Panc1 (cell line): ENCODE measurements at places on chromosomes 2 and 18. TPM values are rescaled to one million over a fixed set of nuclear protein-coding genes. Genes with fewer than 3 reads are reported as not detected.

The KIF1A gene
- total RNA-seq = 132 TPM

GRCh38 chr2:170073288-170073687, 104.7 kb upstream of the MYO3B start:
- no peak for DNase-seq

DNA sequence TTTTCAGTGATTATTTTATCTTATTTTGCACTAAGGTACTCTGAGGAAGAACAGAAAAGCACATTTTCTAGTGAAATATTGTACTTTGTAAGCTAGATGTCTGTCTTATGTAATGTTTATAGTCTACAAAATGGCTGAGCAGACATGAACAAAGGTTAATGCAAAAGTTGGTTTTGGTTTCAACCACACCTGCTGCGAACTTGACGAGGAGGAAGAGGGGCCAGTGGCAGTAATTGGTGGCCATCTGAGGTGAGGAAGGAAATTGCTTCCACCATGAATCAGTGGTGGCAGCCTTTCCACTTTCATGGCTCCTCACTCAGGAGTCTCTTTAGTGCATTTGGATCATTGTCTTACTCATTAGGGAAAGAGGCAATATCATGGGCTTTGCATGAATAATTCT, 894.2 kb downstream of the CNTNAP5 start:
- DNase-seq = no peak

- DNase-seq = no peak
Measured at GRCh38 chr2:198571393-198571792, 767.0 kb downstream of the PLCL1 start.

The OBSL1 gene
- total RNA-seq = 25.5 TPM

DNA sequence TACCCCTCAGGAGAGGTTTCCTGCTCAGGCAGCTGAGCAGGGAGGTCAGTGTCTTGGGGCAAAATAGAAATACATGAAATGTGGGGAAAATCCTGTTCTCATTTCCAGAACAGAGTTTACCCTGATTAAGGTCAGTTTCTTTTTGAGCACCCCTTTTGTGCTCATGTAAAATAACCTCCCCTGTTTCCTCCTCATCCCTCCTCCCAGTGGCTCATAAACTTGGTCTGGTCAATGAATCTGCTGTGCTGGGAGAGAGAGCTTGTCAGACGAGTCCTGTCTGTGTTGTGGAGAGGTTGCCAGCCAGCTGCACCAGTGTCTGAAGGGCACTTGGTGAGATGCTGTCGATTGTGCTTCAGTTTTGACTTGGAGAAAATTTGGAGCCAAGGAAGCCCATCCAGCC, 48.6 kb downstream of the NTSR2 start:
- DNase-seq = no peak

The CNRIP1 gene
- not detected for total RNA-seq

DNA sequence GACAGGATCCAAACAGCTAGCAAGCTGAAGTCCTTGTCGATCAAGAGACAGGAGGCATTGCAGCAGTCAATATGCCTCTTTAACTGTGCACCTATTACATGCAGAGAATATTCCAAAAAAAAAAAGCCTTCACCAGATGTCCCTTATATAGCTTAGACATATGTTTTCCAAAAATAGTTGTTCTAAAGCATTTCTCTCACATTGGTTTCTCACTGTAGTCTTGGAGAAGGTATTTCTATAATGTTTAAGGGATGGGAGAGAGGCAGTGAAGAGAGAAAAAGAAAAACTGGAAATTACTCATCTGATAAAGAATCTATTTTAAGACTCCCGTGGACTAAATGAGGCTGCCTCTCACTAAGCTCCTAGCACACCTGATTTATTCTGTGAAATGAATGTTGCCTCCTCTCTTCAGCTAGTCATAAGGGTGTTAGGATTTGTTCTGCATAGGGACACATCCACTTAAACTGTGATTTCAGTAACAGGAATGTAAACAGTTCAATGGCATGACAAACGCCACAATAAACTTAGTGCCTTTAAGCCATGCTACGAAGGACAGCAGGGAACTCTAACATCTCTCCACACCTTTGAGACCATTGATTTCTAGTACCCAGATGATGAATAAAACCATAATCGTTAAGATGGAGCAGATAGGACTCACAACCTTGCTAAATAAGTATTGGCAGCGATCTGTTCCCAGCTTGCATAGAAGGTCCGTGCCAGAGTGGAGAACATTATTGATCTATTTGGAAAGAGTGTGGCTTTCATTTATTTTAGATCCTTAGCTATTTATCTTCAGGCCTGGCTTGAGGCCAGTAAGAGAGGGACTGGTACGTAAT, 98.6 kb upstream of the NCK2 start:
- DNase-seq = no peak

The SRBD1 gene
- total RNA-seq = 9.7 TPM

GRCh38 chr18:9237981-9238380, 96.6 kb upstream of the TWSG1 start:
- DNase-seq = no peak

- DNase-seq = no peak
Measured at GRCh38 chr2:43100883-43101662, 125.3 kb downstream of the ZFP36L2 start.

GRCh38 chr2:12424809-12425208, 291.9 kb upstream of the TRIB2 start:
- DNase-seq = no peak

DNA sequence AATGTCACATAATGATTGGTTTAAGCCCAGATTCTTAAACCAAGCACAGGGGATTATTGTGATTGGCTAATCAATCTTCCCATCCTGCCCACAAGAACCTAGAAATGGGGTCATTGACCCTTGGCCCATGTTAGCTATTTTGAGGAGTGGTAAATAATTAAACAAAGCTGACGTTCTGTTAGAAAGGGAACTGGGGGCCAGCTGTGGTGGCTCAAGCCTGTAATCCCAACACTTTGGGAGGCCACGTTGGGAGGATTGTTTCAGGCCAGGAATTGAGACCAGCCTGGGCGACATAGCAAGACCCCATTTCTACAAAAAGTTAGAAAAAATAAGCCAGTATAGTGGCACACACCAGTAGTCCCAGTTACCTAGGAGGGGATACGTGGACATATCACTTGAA, 37.8 kb upstream of the PTPN4 start:
- DNase-seq = no peak

- no peak for DNase-seq
Measured at GRCh38 chr18:13940326-13940725, 25.0 kb upstream of the MC2R start.

The ATAD2B gene
- total RNA-seq = 17.9 TPM

DNA sequence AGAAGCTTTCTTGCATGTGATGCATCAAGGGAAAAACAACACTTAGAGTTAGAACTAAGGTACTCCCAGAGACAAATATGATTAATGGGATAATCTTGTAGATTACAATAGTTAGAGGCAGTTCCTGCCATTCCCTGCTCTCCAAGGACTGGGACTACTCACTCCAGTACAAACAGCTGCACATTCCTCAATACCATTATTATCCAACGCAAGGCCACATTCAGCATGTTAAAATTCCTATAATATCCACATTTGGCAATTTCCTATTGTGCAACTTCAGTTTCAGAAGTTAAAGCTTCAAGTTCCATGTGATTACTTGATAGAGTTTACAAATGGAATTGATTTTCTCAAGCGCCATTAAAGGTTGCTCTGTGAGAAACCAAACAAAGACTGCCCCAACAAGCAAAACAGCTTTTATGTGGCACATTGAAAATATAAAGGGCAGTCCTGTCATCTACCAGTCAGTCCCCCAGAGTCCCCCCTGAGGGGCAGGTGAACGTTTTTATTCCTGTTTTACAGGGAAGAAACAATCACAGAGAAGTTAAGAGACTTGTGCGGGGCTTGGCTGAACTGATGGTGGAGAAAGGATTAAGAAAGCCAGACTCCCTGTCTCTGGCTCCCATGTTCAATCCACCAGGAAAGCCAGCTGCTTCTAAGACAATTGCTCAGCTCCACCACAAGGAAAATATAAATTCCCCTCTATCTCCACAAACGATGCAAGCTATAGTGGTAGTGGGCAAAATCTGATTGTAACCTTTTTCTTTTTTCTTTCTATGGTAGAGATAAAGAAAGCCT, 72.6 kb downstream of the TXNL1 start:
- DNase-seq = no peak

DNA sequence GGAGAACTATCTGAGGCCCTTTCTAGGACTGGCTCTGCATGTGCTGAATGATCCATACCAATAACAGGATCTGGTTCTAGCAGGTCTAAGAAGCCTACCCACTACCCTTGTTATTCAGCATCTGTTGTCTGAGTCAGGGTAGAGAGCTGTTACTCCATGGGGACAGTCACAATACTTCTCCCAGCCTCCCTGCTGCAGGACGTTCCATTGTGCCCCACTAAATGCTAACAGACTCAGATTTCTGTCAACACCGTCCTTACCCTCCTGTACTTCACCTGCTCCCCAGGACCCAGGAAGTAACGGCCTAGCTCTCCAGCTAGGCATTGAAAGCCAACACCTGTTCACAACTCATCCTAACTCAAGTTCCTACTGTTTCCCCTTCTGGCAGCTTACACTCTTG, 719.7 kb upstream of the ID2 start:
- DNase-seq = no peak

The CRYGC gene
- total RNA-seq = not detected

GRCh38 chr2:85329181-85329651, 1.4 kb upstream of the TGOLN2 start:
- no peak for DNase-seq

- DNase-seq = no peak
Measured at GRCh38 chr2:101718993-101719571, 21.6 kb downstream of the MAP4K4 start.

DNA sequence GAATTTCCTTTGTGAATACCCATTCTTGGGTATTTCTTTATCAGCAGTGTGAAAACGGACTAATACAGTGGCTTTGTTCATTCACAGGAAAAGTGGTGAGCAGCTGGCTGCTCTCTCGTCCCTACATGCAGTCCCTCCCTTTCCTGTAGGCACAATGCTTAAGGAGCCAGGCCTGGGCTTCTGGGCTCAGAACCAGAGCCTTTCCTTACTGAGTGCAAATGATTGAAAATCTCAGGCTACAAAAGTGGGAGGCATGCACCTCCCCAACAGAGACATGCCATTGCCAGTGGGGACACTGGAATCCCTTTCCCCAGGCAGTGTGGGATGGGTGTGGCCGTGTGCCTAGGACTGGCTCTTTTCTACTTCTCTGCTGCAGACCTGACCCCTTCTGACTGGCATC, 61.3 kb downstream of the MCFD2 start:
- DNase-seq = no peak

DNA sequence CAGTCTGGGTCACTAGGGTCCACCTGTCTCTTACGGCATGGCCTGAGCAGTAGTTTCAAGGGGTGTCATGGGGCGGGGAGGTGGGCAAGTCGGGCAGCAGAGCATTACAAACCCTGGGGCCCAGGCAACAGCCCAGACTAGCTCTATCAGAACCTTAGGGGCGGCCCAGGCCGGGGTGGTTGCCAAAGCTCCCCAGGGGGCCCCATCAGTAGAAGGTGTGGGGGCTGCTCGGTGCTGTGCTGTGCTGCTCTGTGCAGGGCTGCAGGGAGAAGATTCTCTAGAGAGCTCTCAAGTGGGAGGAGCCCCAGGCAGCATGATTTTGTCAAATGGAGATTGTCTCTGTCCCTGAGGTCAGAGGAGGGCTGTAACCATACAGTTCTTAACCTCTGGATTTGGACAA, 36.4 kb upstream of the SLC14A1 start:
- no peak for DNase-seq

The ALPP gene
- total RNA-seq = 7.3 TPM

- no peak for DNase-seq
Measured at GRCh38 chr2:111227716-111228141, 107.0 kb downstream of the BCL2L11 start.

DNA sequence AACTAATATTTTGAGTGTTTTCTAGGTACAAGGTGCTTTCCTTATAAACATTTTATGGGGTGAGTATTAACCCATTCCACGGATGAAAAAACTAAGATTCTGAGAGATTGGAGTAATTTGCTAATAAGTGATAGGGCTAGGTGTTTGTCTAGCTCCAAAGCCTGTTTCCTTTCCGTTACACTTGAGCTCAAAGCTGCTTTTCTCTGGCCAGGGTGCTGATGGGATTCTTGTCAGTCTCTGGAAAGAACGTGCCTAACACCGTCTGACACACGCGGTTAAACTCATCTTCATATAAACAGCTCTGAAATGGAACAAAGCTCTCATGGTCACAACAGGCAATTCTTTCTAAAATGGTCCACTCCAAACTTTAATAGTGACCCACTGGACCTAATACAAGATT, 2.0 kb upstream of the ANKRD29 start:
- no peak for DNase-seq

The DSG1 gene
- total RNA-seq = not detected

- no peak for DNase-seq
Measured at GRCh38 chr2:182061739-182062138, 76.1 kb downstream of the PPP1R1C start.

GRCh38 chr2:161208527-161209139, 48.4 kb downstream of the TANK start:
- DNase-seq = no peak

The MC4R gene
- total RNA-seq = not detected

DNA sequence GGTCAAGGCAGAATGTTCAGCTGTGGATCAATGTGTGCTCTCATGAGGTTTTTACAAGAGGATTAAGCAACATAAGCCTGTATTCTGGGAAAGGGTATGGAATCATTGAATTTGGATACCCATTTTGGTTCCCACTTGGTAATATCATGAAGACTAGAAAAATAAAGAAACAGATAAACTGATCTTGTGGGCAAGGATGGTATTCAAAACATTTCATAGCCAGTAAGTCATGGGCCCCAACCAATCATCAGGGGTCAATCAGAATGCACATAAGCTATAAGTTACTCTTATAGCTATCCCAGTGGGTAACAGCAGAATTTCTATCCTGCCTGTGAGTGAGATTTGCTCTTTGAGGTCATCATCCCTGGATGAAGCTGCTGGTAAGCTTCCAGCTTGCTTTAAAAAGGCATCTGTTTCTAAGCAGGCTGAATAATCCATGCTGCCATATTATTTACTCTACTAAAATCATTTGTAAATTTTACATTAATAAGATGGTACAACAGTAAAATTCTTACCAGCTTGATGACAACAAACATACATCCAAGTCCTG, 291.2 kb downstream of the RAD51AP2 start:
- no peak for DNase-seq

GRCh38 chr2:195533771-195534642, 123.0 kb upstream of the SLC39A10 start:
- DNase-seq = no peak

The SGO2 gene
- 34.0 TPM for total RNA-seq

The BAZ2B gene
- total RNA-seq = 38.6 TPM

DNA sequence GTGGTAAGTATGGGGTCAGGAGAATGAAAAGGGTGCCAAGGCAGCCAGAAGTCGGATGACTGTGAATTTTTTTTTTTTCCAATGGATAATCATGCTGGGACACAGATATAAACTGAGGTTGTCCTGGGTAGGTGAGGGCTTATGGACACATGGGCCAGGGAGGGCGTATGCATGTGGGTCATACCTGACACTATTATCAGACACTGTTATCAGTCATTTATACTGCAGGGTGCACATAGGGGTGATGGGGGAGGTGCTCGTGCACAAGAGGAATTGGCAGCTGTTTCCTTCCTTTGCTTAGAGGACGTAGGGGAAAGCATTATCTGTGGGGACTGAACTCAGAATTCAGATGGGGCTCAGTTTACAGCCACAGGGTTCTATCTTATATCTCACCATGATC, 10.1 kb downstream of the CTIF start:
- DNase-seq = no peak
